ENCODE measurements at places on chromosomes 5 and 9.

- no peak for DNase-seq
These were observed 55.2 kb downstream of the HSPA4 start for GRCh38 chr5:133106761-133107572.

GRCh38 chr5:175772747-175773533 lies 98.4 kb upstream of the CPLX2 start:
- DNase-seq = no peak

GRCh38 chr5:100904259-100904861 lies 1.3 kb upstream of the ST8SIA4 start:
- peak; percentile 55 for DNase-seq

DNA sequence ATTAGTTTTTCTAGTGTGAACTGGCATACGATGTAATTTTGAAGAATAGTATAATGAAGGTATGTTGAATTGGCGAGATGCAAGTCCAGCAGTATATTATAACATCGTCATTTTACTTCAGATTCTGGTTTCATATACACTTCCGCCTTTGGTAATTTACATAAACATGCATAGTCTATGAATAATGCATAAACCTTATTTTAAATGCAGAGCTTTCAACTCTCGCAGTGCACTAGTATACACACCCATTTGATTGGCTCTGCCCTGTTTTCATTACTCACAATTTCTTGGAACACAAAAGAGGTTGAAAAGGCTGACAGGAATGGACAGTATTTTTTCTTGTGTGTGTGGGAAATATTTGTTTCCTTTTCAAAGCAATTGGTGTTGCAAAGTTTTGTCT lies 128.9 kb upstream of the CCNH start:
- no peak for DNase-seq

- DNase-seq = no peak
These were observed 259.8 kb downstream of the NDUFS4 start for GRCh38 chr5:53820119-53820801.

DNA sequence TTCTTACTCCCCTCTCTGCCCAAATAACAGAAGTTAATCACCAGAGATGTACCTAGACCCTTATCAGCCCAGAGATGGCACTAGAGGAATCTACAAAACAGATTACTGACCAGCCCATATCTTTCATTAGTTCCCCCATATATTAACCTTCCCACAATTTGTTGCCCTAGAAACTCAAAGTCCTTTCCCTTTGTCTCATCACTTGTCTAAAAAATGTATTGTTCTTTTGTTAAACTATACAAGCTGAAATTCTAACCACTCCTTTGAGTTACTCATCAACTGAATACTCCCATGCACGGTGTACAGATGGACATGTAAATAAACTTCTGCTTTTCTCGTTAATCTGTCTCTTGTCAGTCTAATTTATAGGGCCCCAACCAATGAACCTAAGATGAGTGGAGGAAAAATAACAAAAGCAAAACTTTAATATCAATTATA lies 130.9 kb downstream of the CCDC192 start:
- no peak for DNase-seq

- DNase-seq = no peak
These were observed 161.6 kb downstream of the C5orf15 start for GRCh38 chr5:133806847-133807246.

DNA sequence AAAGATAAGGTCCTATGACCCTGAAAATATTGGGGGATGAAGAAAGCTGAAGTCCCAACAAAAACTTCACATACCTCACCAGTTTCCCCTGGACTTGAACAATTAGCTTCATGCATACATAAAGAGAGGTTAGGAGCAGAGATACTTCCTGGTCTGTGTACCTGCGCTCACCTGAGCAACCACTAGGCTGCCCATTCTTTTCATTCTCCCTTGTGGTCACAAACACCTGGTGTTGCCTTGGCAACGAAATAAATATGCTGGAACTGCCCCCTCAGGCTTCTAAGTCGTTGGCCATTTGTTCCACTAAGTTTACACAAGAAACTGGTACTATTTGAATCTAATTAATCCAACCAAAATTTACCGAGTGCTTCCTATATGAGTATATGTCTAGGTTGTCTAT lies 18.1 kb downstream of the OTP start:
- no peak for DNase-seq

- no peak for DNase-seq
These were observed 468.8 kb upstream of the SMC2 start for GRCh38 chr9:103625161-103625804.

DNA sequence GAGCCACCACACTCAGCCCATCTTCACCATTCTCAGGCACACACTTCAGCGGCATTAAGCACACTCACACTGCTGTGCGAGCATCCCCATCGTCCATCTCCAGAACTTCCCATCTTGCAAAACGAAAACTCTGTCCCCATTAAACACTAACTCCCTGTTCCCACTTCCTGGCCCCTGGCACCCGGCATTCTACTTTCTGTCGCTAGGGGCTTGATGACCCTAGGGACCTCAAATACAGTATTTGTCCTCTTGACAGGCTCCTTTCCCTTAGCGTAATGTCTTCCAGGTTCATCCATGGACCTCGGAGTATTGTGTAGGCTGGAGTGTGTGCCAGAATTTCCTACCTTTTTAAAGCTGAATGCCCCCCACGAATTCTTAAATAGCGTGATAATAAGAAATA lies 14.7 kb upstream of the UBAC1 start:
- DNase-seq = no peak

GRCh38 chr9:127898433-127899127 lies 823 bp downstream of the ST6GALNAC6 start:
- no peak for DNase-seq

DNA sequence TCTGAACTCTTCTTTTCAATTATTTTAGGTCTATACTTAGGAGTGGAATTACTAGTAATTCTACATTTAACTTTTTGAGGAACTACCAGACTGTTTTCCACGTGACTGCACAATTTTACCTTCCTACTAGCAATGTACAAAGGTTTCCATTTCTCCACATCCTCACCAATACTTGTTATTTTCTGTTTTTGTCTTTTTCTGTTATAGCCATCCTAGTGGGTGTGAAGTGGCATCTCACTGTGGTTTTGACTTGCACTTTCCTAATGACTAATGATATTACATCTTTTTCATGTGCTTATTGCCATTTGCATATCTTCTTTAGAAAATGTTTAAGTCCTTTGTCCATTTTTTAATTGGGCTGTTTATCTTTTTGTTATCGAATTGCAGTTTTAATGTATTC lies 136.9 kb upstream of the EGFLAM start:
- DNase-seq = no peak

DNA sequence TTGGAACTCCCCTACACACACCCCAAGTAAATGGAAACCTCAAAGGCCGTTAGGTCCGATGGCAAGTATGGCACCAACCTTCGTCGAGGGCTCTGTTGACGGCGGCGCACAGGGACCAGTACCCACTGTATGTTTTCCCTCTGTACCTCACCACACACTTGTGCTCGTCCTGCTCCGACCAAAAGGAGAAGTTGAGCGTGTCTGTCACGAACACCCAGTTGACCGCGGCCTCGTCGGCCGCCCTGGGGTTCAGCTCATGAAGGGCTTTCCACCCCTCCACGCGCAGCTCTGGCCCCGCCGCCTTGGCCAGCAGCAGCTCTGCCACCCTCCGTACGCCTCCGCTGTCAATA lies 24.0 kb downstream of the HNRNPK start:
- DNase-seq = no peak

DNA sequence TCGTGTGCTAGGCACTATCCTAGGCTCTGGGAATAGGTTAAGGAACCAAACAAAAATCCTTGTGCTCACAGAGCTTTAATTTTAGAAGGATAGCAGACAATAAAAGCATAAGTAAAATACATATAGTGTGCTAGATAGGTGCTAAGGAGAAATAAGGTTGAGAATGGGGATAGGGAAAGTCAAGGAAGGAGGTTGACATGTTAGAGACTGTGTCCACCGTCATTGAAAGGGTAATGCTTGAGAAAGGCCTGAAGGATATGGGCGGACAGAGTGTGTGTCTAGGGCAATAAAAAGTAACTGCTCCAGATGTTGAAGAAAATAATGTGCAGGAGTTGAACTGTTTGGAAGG lies 482 bp upstream of the TDRD7 start:
- DNase-seq = no peak

DNA sequence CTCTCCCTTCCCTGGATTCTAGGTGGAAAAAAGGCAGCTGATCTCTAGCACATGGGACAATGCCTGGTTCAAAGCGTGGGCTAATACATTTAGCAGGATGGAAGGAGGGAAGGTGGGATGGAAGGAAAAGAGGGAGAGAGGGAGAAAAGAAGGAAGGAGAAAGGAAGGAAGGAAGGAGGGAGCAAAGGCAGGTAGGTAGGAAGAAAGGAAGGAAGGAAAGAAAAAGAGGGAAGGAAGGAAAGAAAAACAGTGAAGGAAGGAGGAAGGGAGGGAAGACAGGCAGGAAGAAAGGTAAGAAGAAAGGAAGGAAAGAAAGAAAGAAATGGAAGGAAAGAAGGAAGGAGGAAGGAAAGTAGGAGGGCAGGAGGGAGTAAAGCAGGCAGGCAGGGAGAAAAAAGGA lies 12.2 kb upstream of the PALM2AKAP2 start:
- DNase-seq = no peak

GRCh38 chr5:161058781-161059180 lies 206.8 kb upstream of the ATP10B start:
- DNase-seq = no peak

- DNase-seq = no peak
These were observed 1783.7 kb upstream of the CDH9 start for GRCh38 chr5:28822071-28822470.

DNA sequence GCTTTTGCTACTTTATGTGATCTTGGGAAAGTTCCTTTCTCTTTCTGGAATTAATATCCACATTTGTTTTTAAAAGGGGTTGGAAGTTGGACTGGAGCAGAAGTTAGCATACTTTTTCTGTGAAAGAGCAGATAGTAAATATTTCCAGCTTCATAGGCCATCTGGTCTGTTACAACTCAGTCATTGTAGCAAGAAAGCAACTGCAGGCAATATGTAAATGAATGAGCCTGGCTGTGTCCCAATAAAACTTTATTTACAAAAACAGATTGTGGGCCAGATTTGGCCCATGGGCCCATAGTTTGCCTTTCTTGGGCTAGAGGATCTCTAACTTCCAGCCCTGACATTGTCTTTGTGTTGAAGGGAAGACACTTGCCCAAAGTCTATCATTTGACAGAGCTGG lies 104.4 kb downstream of the ACTL7B start:
- no peak for DNase-seq

DNA sequence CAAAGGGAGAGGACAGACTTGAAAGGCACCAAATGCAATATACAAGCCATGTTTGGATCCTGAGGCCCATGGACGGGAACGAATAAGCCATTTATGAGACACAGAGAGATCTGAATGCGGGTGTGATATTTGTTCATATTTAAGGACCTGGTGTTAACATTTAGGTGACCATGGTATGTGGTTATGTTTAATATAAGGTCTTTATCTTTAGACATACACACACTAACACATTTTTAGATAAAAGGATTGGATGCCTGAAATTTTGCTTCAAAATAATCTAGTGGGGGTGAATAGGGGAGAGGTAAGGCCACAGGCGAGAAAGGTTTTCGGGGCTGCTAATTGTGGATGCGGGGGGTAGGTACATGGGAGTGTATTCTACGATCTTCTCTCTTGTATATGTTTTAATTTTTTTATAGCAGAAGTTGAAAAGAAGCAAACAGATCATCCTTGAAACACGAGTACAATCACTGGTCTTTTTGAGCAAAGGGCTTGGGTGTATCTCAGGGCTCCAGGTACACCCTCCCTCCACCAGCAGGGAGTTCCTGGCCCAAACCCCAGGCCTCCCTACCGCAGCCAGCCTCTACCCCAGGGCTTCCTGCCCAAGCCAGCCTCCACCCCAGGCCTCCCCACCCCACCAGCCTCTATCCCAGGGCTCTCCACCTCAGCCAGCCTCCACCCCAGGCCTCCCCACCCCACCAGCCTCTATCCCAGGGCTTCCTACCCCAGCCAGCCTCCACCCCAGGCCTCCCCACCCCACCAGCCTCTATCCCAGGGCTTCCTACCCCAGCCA lies 12.2 kb downstream of the AKNA start:
- DNase-seq = no peak

GRCh38 chr5:35971186-35971877 lies 19.9 kb downstream of the UGT3A1 start:
- no peak for DNase-seq

GRCh38 chr5:124692950-124693349 lies 53.5 kb downstream of the ZNF608 start:
- no peak for DNase-seq

DNA sequence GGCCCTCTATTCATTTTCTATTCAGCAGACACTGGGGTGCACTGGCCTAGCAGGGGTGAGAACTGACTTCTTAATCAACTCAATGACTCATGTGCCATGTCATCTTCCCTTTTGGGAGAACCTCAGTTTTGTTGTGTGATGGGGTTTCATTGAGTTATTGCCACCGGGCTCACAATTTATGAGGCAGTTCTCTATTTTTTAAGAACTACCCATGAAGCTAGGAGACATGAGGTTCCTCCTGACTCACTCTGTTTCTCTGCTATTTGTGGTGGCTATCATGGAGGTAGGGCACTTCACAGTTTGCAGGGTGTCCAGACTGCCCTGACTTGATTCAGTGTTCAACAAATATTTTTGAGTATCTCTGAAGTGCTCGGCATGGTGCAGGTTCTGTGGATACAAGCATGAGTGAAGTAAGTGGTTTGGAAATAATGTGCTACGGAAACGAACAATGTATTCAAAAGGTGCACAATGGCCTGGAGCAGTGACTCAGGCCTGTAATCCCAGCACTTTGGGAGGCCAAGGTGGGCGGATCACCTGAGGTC lies 39.3 kb downstream of the SPARC start:
- DNase-seq = no peak

DNA sequence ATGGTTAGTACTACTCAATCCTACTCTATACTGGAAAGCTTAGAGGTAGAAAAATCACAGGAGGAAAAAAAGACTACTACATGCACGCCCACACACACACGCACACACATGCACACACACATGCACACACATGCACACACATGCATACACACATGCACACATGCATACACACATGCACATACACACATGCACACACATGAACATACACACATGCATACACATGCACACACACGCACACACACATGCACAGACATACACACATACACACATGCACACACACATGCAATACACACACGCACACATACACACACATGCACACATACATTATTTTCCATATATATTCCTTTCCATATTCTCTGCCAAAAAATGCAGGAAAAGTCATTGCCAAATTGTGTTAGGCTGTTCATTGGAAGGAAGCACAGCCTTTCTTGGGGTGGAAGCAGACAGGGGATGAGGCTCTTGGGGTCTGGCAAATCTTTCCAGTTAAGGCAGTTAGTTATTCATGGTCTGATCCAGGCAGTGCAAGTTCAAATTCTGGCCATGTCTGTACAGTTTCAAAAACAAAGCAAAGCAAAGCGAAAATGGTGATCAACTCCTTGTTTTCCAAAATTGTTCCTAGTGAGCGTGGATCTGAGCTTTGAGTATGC lies 187.9 kb upstream of the EGFLAM start:
- DNase-seq = no peak

DNA sequence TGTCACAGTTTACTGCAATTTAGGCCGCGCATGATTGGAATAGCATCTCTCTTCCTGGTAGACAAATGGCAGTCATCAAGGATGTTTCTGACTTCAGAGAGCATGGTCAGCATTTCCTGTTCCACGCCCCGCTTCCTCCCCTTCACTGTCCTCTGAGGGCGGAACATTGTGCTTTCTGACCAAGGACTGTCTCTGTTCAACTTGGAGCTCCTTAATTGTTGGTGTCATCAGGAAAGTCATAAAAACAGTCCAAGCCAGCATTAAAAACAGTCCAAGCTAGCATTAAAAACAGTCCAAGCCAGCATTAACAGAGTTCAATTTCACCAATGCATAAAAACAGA lies 301.3 kb upstream of the IRX4 start:
- DNase-seq = no peak

GRCh38 chr9:129602598-129603415 lies 18.1 kb downstream of the C9orf50 start:
- no peak for DNase-seq

GRCh38 chr5:54073131-54073530 lies 237.2 kb downstream of the ARL15 start:
- no peak for DNase-seq
